ENCODE measurements at places on chromosomes 5 and 9. TPM values are rescaled to one million over a fixed set of nuclear protein-coding genes. Genes with fewer than 3 reads are reported as not detected.

- no peak for DNase-seq
Measured at GRCh38 chr5:176527246-176528222, 9.7 kb downstream of the RNF44 start.

DNA sequence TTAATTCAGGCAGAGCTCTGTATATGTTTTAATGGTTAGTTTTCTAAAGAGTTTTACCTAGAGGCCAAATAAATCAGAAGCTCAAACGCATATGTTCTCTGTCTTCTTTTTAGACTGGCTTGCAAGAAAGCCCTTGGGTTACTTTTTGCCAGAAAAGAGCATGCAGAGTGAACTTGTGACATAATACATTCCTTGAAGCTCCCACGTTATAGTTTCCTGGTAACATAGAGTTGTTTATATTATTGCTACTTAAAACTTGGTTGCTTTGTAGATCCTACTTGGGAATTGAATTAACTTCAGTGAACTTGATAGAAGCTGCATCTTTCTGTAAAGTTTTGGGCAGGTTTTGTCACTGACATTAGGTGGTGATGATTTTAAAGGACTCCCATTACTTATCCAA is 102.9 kb downstream of the C9orf152 start:
- DNase-seq: peak; percentile 79

Gene PAM
- total RNA-seq: 460 TPM

Gene TRPM6
- total RNA-seq: not detected

- peak; percentile 68 for DNase-seq
Measured at GRCh38 chr5:172442592-172442991, 11.7 kb downstream of the SH3PXD2B start.

- no peak for DNase-seq
Measured at GRCh38 chr9:24572406-24572805, 26.7 kb upstream of the IZUMO3 start.

- peak; percentile 7 for DNase-seq
Measured at GRCh38 chr9:71620746-71621145, 147.6 kb downstream of the CEMIP2 start.

Gene STK32A
- 1.3 TPM for total RNA-seq

Gene POU5F2
- total RNA-seq: 0.76 TPM

Gene ANKRD55
- not detected for total RNA-seq

DNA sequence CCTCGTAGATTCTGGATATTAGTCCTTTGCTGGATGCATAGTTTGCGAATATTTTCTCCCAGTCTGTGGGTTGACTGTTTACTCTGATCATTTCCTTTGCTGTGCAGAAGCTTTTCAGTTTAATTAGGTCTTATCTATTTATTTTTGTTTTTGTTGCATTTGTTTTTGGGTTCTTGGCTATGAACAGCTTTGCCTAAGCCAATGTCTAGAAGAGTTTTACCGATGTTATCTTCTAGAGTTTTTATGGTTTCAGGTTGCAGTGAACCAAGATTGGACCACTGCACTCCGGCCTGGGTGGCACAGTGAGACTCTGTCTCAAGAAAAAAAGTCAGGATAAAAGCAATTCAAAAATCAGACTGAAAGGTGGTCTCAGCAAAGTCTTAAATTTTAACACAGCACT is 188.5 kb downstream of the EPB41L4A start:
- DNase-seq: no peak

- no peak for DNase-seq
Measured at GRCh38 chr5:151595411-151595826, 4.3 kb upstream of the FAT2 start.

- no peak for DNase-seq
Measured at GRCh38 chr5:96741891-96742309, 65.8 kb downstream of the ERAP1 start.

- no peak for DNase-seq
Measured at GRCh38 chr9:89866701-89867100, 261.9 kb downstream of the GADD45G start.

Gene FCN1
- not detected for total RNA-seq

Gene TSSK1B
- not detected for total RNA-seq

DNA sequence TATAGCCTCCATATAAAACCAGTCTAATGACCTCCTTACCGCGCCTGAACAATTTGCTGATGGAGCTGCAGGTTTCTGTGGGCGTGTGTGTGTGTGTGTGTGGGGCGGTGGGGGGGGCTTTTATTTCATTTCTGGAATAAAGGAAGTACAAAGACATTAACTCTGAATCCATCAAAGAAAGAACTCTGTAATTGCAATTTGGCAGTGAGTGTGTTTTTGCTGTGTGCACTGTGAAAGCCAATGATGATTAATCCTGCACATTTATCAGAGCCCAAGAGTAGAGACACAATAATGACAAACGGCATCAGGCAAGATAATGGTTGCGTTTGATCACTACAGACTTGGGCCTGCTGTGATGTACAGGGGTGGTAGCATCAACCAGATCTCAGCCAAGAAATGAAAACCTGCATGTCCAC is 29.3 kb upstream of the NDFIP1 start:
- DNase-seq: no peak

DNA sequence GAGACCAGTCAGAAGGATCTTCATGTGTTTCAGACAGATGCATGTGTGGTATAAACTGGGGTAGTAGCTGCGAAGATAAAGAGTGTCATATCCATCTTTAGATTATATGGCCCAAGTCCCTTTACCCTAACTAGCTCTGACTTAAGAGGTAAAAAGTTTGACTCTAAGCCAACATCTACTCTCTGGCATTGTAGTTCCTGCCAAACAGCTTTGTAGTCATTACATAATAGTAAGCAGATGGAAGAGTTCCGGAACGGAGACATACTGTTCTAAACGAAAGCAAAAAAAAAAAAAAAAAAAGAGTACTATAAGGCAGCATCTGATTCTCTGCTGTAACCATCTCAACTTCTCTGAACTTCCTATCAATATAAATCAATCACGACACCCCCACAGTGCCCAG is 48.8 kb downstream of the CEMIP2 start:
- DNase-seq: peak; percentile 61

Gene RETREG1
- total RNA-seq: 0.22 TPM

DNA sequence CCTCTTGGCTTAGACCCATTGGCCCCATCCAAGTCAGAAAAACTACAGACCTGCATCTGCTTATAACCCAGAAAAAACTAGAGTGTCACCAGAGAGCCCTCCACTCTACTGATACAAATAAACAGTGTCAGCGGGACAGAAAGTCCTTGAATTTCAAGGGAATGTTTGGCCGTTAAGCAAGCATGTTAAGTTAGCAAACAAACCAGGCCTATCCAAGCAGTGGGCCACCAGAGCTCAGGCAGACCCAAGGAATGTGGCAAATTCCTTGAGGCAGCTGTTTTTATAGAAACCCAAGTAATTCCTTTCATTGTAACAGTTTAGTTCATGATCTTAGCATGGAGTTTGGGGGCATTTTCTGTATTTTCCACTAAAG is 70.9 kb downstream of the PRLR start:
- DNase-seq: no peak

Gene MARVELD2
- 5.5 TPM for total RNA-seq

GRCh38 chr5:106254784-106255183 is 1416.0 kb downstream of the EFNA5 start:
- no peak for DNase-seq

Gene PCDHB10
- total RNA-seq: 1.3 TPM

Gene LCN9
- total RNA-seq: not detected

DNA sequence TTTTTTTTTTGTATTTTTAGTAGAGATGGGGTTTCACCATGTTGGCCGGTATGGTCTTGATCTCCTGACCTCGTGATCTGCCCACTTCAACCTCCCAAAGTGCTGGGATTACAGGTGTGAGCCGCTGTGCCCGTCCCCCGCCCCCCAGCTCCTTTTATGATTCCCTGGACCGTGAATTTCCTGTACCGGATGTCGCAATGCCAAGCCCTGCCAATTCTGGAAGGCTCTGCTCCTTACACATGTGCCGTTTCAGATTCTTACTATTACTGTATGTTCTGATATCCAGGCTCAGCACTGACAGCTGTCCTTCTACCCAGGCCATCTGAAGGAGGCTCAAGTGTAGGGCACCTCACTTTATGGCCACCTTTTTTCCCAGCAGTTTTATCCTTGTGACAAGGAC is 100.1 kb downstream of the PLCXD3 start:
- no peak for DNase-seq

- DNase-seq: peak; percentile 8
Measured at GRCh38 chr5:60698336-60698735, 1.6 kb downstream of the DEPDC1B start.

Gene EGFLAM
- not detected for total RNA-seq

DNA sequence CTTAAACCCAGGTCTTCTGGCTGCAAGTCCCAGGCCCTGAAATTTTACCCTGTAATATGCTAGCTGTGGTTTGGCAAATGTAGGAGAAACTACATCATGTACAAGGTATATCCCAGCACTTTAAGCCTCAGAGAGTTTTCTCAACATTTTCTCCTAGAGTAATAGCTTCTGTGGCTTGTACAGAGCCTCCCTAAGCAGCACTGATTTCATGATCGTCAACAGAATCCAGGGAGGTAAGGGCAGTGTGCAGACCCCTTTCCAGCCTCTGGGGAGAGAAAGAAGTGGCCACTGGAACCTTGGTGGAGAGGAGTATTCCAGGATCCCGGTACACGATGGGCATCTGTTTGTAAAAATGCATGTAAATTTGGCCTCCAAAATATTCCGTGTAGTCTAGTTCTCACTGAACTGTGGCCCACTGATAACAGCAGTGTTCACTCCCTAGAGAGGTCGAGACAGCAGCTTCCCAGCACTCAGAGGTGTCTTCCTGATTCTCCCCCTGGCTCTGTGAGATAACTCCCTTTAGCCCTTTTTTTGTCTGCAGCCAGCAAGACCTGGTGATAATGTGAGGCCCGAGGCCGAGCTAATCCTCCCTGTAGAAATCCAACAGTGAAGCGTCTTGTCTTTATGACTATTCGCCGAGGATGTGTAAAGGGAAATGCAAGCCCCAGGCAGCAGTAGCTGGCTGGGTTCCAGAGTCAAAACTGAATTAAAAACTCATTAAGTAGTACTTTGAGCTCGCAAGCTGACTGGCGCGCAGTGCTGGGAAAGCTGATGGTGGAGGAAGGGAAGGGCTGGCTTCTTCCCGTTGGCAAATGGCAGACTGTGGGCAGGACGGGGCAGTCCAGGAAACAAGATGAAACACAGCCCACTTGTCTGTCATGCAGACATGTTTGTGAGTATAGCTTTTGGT is 59.0 kb downstream of the MAP1B start:
- DNase-seq: peak; percentile 72

- DNase-seq: no peak
Measured at GRCh38 chr9:34590381-34591247, 1.1 kb upstream of the CNTFR start.

- DNase-seq: no peak
Measured at GRCh38 chr5:140969880-140970279, 3.6 kb downstream of the PCDHAC2 start.

- DNase-seq: no peak
Measured at GRCh38 chr9:127642082-127642740, 30.1 kb downstream of the STXBP1 start.

GRCh38 chr5:181203777-181204112 is 1.3 kb downstream of the TRIM7 start:
- no peak for DNase-seq

GRCh38 chr5:51997949-51998348 is 614.7 kb downstream of the ISL1 start:
- DNase-seq: no peak

Gene HSD17B4
- total RNA-seq: 55.8 TPM

Gene NR2F1-AS1
- total RNA-seq: 13.4 TPM

GRCh38 chr5:67299231-67299735 is 102.7 kb upstream of the CD180 start:
- peak; percentile 66 for DNase-seq

- DNase-seq: no peak
Measured at GRCh38 chr9:87602933-87603643, 105.4 kb downstream of the DAPK1 start.

Gene PSMD5
- total RNA-seq: 34.7 TPM

DNA sequence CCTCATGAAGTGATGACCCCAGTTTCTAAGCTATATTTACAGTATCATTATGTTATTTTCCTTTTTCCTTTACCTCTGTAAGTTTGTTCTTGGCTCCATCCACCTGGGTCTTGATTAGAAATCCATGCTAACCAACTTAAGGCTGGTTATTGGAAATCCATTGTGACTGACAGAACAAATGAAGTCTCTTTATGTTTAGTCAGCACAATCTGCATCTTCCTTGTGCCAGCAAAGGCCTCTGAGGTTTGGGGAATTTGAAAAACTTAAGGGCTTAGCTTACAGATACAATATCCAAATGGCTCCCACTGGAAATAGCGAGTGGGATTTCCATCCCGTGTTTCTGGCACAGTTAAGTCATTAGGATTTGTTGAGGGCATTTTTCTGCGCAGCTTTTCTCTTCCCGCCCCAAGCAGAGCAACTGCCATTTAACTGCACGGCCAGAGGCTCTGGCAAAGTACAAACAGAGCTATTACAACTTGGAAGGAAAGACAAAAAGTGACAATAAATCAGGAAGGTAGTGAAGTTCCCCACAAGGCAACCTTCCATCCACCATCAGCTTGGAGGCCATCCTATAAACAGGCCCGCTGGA is 64.2 kb downstream of the DCP2 start:
- no peak for DNase-seq

DNA sequence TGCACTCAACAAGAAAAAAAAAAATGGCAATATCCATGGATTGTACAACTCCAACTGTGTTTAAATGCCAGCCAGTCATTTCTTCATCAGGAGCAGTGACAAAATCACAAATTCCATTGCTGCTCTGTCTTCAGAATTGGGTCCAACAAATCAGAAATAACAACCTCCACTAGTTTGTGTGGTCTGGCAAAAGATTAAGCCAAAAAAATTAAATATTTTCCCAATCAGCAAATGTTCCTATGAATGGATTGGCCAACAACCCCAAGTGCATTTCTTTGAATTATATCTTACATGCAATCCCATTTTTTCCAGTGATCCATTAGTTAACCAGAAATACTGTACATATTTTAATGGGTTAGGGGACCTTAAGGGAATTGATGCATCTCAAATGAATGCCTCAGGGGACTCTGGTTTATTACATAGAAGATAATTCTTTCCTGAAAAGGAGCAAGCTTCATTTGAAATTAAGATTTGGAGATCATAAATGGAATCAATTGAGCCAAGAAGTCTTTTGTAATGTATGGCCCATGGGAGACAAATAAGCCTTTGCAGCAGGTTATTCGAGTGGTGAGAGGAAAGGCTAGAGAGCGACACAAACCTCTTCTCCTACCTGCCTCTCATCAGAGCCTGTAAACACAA is 131.8 kb downstream of the TLE1 start:
- peak; percentile 25 for DNase-seq

DNA sequence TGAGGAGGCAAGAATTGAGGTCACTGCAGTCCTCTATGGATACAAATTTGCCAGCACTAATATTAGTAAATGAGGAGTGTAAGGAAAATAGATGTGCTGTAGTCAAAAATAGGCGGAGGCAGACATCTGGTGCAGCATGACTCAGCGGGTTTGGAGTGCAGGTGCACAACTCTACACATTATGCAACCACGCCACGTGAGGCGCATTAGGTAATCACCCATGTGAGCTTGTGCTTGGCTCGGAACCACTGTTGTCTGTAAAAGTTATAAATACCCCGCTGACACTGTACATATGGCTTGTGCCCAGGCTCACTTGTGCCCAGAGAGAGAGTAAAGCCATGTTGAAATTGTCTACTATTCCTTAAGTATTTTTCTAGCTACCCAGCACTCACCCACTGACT is 623.5 kb upstream of the NUDT12 start:
- DNase-seq: no peak

All from GM23248 (cell line).